Brain (organoid and tissue), 16 donors: ENCODE measurements at places on chromosomes 2 and 18.
A peak's percentile ranks its signal among the peaks of the same experiment; 100 is the strongest.

- DNase-seq, result peak; percentile 72
These were observed 3.4 kb downstream of the TMEM18 start for GRCh38 chr2:673615-674320.

GRCh38 chr2:239303711-239304532 is 96.9 kb downstream of the HDAC4 start:
- DNase-seq, result no peak

- DNase-seq, result no peak
These were observed 146.1 kb upstream of the LINC00305 start for GRCh38 chr18:64294967-64295366.

DNA sequence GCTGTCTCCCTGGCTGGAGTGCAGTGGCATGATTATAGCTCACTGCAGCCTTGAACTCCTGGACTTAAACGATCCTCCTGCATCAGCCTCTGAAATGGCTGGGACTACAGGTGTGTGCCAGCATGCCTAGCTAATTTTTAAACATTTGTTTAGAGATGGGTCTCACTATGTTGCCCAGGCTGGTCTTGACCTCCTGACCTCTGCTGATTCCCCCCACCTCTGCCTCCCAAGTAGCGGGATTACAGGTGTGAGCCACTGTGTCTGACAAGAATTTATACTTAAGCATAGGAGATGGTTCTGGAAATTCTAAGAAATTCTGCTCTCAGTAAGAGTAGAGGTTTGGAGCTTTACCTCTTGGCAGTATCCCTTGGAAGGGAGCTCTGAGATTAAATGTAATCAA is 18.2 kb downstream of the MTHFD2 start:
- DNase-seq, result no peak

GRCh38 chr18:12393510-12393909 is 14.2 kb upstream of the PRELID3A start:
- no peak for DNase-seq
